NCI-H2107 (cell line): ENCODE measurements at places on chromosomes 5 and 9.
A peak's percentile ranks its signal among the peaks of the same experiment; 100 is the strongest.

GRCh38 chr5:65261499-65261898, 220.2 kb downstream of the ADAMTS6 start:
- DNase-seq = no peak

DNA sequence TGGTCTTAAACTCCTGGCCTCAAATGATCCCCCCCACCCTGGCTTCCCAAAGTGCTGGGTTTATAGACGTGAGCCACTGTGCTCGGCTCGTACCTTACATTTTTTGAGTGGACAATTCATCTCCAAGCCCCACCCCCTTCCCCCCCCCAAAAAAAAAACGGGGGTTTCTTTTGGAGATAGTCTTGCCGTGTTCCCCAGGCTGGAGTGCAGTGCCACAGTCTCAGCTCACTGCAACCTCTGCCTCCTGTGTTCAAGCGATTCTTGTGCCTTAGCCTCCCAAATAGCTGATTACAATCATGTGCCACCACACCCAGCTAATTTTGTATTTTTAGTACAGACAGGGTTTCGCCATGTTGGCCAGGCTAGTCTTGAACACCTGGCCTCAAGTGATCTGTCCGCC, 31.3 kb downstream of the ANKHD1 start:
- no peak for DNase-seq

- no peak for DNase-seq
These were observed 81.6 kb upstream of the TNFAIP8 start for GRCh38 chr5:119274030-119274766.

- DNase-seq = no peak
These were observed 553.1 kb downstream of the ZNF608 start for GRCh38 chr5:124193371-124193789.

DNA sequence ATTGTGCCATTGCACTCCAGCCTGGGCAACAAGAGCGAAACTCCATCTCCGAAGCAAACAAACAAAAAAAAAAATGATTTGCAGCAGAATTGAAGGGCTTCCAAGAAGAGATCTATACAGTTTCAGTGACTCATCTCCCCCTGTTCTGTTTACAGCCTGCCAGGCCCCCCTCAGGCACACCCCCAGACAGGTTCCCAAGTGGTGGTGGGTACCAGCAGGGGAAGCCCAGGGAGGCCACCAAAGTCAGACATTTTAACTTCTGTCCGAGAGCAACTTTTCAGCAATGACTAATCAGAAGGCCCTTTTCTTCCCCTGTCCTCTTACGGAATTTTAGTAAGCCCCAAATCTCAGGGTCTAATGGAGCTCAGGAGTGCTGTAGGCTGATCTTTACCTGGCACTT, 98.7 kb downstream of the PAX5 start:
- DNase-seq = no peak

GRCh38 chr5:161190778-161191177, 338.8 kb upstream of the ATP10B start:
- DNase-seq = no peak

DNA sequence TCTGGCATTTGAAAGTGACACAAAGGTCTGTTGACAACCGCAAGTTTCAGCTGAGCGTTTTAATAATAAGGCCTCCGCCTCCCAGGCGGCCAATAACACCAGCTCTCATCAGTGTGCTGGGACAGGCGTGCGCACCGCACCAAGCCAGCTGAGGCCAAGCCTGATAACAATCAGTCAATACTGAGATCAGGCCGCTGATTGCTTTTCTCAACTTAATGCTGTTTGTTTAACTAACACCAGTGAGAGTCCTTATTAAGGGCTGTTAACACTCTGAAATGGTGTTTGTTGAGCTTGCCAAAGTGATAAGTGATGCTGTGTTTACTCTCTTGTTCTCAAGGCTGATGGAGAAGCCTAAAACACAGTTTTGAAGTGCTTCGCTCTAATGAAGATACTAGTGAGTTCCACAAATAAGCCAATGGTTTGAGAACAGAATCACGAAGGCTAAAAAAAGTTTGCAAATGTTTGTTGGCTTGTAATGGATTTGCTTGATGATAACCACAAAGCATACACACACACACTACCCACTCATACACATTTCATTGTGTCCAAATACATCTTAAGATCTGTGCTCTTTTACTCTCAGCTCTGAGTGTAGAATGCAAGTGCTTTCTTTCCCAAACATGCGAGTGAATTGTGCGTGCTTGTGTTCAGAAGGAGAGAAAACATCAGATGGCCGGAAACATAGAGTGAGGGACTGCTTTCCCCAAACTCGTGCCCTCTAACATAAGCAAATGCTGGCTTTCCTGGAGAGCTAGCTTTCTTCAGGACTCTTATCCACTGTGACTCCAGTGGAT, 330.4 kb upstream of the KLF4 start:
- DNase-seq = no peak

DNA sequence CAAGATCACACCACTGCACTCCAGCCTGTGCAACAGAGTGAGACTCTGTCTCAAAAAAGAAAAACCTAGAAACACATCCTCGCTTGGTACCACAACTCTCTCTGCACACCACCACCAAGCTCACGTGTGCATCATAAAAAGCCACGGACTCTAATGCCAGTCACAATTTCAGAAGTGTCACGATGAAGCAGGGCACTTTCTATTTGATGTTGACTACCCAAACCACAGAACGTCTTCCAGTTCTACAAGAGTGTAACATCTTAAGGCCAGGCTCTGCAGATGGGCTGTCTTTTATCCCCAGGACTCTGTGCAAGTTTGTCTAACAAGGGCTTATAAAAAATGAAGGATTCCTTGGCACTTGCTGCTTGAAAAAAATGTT, 22.9 kb downstream of the GFPT2 start:
- DNase-seq = no peak

GRCh38 chr5:109838157-109838556, 148.4 kb downstream of the MAN2A1 start:
- no peak for DNase-seq

DNA sequence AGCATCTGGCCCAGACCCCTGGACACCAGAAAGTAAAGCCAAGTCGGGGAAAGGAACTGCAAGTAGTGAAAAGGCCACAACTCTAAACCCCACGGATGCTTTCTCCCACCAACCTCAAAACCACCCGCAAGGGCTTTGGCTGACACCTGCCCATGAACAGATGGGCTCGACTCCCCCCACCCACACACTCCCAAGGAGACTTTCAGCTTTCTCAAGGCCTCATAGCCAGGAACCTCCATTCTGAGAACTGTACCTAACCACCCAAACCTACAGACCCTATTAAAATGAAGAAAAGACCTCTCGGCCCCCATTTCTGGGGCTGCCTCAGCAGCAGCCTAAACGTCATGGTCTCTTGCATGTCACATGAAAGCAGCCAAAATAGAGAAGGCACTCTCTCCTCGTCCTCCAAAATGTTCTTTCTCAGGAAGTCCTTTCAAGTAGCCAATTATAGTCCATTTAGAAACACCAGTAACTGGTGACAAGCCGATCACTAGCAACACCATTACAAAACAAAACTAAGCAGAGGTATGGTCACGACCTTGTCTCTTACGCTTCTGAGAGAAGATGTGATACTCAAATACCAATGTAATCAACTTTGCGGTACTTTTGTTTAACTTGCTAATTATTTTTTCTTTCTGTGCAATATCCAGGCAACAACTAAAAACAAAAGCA, 2.9 kb downstream of the B4GALT1 start:
- DNase-seq = no peak

DNA sequence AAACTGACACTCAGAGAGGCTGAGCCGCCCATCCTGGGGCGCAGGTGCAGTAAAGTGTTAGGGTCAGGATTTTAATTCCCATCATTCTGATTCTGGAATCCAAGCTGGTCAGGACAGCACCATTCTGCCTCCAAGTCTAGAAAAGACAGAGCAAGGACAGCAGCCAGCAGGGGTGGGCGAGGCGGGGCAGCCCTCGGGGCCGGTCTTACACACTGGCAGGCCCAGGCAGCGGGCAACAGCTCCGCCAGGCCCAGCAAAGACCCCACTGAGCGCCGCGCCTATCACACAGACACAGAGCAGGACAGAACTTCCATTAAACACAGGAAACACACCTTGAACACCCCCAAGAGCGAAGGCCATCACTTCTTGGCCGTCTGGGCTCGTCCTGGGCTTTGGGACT, 66.5 kb upstream of the RXRA start:
- no peak for DNase-seq

GRCh38 chr9:131395157-131396098, 1.5 kb downstream of the PRRC2B start:
- DNase-seq = no peak

GRCh38 chr5:120502531-120502930, 38.4 kb downstream of the PRR16 start:
- no peak for DNase-seq

DNA sequence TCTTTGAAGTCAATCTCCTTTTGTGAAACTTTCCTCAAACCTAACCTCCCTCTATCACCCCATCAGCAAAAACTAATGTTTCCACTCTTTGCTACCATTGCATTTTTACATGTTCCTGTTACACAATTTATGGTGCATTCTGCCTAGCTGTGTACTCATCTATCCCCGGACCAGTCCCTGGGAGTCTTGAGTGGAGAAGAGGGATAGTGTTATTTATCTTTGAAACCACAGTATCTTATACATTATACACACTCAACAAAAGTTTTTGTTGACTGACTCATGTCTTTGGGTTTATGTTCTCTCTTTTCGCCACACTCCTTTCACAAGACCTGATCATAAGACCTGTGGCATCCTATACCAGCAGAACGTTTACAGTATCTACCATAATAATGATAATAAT, 26.4 kb downstream of the TNFAIP8 start:
- no peak for DNase-seq

DNA sequence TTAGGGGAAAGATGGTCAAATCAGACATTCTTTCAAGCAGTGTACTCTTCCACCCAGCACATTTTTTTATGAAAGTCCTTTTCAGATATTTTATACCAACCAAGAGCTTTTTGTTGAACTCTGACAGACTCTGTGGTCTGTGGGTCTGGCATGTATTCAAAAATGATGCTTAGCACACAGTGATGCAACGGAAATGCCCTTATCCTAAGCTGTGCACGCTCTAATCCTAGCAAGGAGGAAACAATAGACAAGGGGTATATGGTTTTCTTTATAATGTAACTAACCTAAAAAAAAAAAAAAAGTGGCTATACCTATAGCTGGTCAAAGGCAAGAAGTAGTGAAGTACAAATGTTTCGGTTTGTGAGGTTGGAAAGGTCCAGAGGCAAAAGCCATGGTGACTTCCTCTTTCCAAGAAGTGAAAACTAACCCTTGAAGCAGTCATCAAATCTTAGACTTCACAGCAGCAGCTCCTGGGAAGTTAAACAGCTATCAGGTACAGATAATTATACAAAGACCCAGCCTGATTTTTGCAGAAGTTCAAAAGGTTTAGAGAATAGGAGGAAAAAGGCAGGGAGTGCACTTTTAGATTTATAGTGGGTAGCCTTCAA, 82.5 kb downstream of the SEMA6A start:
- DNase-seq = peak; percentile 22

GRCh38 chr5:75656311-75657003, 45.2 kb downstream of the ANKDD1B start:
- DNase-seq = no peak
